Glomerular endothelial cell (primary cell): ENCODE measurements at places on chromosomes 12 and 14. TPM values are rescaled to one million over a fixed set of nuclear protein-coding genes. Genes with fewer than 3 reads are reported as not detected.

Gene CHFR
- 42.1 and 71.8 TPM in 2 replicates for total RNA-seq

Gene HCAR3
- not detected in 2 replicates for total RNA-seq

Gene RNASE3
- not detected in 2 replicates for total RNA-seq

Gene GPX2
- not detected in 2 replicates for total RNA-seq

Gene PTPN6
- 0.29 and 8.5 TPM in 2 replicates for total RNA-seq
